ENCODE measurements at places on chromosomes 7 and 10.
A peak's percentile ranks its signal among the peaks of the same experiment; 100 is the strongest.

GRCh38 chr10:416091-416515 is 273.4 kb downstream of the DIP2C start:
- DNase-seq: no peak

DNA sequence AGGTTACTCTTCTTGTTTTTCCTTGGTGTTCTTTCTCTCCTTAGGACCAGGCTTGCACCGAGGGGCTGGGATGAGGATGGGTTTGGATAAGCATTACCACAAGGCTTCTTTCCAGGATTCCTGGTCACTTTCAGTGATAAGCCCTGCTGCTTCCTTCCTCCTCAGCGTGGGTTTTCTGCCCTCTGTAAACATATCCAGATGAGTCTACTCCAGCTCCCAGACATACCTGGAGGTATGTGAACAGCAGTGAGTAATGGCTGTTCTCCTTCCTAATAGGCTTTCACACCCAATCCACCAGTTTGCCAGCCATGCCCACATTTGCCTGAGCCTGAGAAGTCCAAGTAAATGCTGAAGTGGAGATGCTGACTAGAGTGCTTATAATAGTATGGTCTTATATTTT is 229.8 kb upstream of the YAE1 start:
- no peak for DNase-seq

DNA sequence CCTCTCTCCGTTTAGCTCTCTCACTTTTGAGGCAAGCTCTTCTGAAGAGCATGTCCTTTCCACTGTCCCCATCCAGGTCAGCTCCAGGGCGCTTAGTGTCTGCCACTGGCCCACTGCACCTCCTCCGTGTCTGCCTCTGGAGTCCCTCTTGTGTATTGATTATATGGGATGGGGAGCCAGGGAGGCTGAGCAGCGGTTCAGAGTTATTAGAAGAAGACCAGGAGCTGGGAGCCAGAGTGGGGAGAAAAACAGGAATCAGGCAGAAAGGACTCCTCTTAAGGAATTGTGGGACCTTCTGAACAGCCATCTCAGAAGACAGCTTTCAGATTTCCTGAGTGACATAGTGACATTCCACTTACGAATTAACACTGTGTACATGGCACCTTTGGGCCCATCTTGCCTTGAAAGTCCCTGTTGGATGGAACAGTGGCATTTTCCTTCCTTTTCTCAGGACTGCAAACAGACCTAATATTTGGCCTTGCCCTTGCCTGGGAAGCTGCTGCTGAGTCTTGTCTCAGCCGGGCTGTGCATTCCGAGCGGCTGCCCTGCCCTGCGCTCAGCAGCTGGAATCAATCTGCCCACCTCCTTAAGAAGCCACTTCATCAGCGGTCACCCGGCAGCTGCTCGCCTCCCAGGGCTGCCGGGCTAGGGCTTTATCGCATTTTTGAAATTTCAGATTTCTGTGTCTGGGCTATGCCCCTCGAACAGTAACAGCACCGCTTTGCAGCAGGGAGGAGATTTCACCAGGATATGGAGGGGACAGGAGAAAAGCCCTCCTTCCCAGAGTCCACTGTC is 81.1 kb upstream of the PRKG1 start:
- DNase-seq: no peak

- DNase-seq: no peak
Measured at GRCh38 chr7:68484731-68485130, 1113.5 kb upstream of the AUTS2 start.

DNA sequence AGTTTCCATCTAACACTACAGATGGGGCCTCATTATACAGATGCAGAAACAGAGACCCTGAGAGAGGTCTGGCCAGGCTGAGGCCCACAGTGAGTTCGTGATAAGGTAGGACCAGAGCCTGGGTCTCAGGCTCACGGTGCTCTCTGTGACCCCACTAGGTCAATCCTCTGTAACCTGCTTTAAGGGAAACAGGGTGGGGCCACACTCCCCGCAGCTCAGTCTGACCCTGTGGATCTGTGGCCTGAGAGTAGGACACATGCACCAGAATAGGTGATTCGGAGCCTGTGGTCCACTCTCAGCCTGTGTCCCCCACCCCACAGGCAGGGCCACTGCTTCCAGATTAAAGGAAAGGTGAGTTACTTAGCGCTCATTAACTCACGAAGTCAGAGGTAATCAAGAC is 137.8 kb upstream of the FAM20C start:
- DNase-seq: no peak

- DNase-seq: no peak
Measured at GRCh38 chr10:116668446-116668845, 47.7 kb downstream of the PNLIPRP2 start.

DNA sequence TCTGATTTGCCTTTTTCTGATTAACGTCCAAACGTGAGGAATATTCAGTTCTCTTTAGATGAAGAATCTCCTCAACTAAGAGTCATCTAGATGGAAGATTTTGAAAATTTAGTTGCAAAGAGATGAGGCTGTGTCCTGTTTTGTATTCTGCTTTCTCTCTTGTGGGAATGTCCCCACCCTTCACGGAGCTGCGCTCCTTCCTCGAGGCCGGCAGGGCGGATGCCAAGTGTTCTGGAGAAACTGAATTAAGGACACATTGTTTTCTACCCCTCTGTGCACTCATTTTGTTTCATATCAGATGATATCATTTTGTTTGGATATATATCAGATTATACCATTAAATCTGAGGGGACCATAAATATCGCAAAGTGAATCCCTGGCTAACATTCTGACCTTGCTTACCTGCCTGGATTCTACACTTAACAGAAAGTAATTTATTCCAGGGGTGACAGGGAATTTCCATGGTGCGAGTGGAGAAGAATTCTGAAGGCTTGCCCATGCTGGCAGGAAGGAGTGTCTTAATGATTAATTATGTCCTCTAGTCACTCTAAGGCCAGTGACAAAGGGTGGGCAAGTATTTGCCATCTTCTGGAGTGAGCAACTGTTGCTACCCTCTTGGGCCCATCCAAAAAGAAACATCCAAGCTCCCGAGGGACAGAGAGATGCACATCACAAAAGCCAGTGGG is 47.9 kb upstream of the IGFBP3 start:
- DNase-seq: no peak

DNA sequence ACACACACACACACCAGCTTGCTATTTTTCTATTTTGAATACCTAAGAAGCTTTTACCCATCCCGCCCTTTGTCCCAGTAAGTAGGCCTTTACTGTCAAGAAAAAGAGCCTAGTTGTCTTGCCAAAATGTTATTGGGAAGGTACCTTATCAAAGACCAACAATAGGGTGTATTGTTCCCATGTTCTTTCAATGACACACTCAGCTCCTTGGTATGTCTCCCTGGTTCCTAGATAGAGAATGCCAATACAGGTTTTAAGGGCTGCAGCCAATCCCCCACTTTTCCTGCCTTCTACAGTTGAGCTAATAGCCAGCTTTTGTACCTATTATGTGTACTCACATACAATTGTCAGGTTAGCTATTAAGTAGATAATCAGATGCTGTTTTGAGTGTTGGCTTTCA is 92.0 kb upstream of the LRRTM3 start:
- DNase-seq: peak; percentile 10

DNA sequence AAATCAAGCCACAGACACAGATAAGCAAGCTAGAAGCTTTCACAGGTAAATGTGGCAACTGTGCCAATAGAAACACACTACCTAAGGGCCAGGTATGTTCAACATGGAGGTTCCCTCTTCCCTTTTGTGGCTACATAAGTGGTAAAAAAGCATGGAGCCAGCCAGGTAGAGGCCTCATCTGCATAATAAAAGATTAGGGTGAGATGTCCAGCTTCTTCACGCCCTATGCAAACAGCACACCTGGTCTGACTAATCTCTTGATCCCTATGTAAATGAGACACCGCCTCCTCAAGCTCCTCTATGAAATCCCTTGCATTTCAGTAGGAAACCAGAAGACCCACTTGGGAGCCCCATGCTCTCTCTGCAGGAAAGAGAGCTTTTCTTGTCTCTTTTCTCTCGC is 282.2 kb downstream of the NEBL start:
- DNase-seq: no peak

DNA sequence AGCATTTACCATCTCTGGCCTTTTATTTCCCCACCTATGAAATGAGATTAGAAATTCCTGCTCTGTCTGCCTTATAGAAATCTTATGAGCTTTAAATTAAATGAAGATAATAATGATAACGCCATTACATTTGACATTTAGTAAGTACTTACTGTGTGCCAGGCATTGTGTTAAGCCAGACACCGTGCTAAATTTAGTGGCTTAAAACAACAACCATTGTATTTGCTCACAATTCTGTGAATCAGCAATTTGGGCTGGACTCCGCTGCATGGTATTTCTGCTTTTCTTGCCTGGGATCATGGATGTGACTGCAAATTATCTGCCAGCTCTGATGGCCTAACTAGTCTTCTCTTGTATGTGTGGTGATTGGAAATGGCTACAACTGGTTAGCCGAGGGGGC is 56.4 kb upstream of the CCDC6 start:
- no peak for DNase-seq

DNA sequence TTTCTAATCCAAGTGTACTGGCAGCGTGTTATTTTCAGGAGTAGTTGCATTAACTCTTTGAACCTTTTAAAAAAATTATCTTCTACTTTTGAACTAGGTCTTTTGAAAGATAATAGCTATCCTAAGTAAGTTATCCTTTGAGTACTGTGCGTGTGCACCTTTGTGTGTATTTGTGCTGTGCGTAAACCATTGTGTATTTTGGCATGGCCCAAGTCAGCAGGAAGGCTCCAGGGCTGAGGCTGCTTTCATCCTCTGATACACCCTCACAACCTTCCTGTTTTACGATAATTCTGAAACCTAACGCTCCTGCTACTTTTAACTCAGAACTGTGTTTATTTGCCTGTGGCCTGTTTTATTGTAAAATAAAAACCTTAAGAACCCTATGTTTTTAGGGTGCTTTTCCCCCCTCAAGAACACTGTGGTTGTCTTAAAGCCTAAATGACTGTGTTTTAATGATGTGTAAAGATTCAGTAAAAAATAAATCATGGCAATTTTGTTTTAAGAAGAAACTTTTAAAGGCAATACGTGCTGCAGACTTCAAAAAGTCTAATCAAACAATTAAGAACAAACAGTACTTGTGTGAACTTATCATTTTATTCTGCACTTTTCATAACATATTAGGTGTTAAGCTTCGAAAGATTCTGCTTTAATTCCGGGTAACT is 57.5 kb downstream of the HDAC9 start:
- no peak for DNase-seq

DNA sequence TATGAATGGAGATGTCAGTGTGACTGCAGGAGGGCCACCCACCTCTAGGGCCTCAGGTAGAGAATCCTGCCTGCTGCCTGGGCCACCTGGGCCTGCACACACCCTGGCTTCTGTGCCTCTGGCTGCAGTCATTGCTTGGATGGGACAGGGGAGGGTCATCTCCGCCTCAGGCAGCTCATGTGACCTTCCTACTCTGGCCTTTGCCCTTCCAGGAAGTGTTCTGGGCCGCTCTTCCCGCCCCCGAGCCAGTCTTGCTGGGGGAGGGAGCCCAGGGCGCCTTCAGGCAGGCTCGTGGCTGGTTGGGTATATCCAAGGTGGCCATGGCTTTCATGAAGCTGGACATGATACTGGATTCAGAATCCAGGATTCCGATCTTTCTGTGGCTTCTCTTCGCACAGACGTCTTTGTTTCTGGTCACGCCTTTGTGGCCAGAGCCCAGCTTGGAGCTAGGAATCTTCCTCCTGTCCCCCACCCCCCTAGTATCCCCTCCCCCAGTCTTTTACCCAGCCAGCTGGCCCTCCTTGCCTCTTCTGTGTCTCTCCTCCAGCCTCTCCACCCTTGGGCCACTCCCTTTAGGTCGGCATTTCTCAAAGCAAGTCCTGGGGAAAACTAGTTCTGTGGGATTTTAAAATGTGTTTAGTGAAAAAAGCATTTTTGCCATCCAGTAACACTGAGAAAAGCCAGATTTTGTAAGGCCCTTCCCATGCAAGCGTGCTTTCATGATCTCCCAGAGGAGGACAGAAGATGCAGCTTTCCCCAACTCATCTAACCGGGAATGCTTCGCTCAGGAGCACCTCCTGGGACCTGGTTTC is 119.6 kb downstream of the ZMIZ1 start:
- no peak for DNase-seq

- no peak for DNase-seq
Measured at GRCh38 chr10:6119962-6120361, 31.1 kb downstream of the RBM17 start.

DNA sequence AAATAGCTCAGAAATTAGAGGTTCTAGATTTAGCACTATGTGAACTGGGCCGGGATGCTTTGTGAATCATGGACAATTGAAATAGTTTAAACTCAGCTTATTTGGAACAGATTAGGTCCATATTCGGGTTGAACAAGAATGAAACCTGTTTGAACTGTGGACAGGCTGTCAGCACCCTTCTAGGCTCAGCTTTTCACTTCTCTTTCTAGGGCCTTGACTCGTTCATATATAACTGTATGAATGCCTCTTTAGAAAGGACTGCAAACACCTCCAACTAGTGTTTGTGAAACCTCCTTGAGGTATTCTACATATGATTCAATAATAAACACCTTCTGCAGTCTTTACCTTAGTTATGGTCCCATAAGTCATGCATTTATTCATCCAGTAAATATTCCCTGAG is 115.6 kb downstream of the REEP3 start:
- no peak for DNase-seq

- no peak for DNase-seq
Measured at GRCh38 chr7:136741941-136742340, 126.5 kb upstream of the CHRM2 start.

DNA sequence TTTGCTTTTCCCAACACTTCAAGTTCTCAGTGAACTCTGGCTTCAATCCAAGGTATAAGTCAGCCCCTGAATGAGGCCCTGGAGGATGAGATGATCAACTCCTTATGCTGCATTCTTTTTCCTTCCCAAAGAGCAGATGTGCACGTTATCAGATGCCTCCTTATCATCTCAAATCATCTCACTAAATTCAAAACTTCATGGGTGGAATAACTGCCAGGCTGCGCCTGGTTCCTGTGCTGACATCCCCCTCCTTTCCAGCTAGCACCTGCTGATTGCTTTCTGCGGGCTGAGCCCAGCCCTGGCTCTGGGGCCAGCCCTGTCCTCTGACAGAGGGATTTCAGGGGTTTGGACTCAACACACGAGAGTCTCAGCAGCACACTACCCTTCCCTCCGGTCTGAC is 44.9 kb downstream of the TLL2 start:
- DNase-seq: no peak

- no peak for DNase-seq
Measured at GRCh38 chr7:91683823-91684222, 196.7 kb downstream of the MTERF1 start.

Measured in H54 (cell line).